ENCODE measurements at places on chromosomes 5 and 9. TPM values are rescaled to one million over a fixed set of nuclear protein-coding genes. Genes with fewer than 3 reads are reported as not detected.

DNA sequence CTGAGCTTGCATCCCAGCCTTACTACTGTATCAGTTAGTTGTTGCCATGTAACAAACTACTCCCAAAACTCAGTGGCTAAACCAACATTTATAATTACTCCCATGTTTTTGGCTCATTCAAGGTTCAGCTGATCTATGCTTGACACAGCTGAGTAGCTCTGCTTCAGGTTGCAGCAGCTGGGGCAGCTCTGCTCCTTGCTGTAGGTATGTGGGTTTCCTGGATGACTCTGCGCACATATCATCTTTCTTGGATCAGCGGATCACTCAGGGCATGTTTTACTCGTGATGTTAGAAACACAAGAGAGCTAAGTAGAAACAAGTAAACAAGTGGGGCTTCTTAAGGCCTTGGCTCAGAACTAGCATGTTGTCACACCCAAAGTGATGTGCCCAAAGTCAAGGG lies 15.1 kb downstream of the TEK start:
- peak overlapping the region; percentile 84 for H3K27ac ChIP-seq
- no peak for DNase-seq
- H3K36me3 ChIP-seq, result no peaks in the 10 kb centered on the region
- no peak overlapping the region for H3K4me3 ChIP-seq

The GLRA1 gene
- not detected for total RNA-seq

GRCh38 chr5:33114361-33114760 lies 326.4 kb upstream of the TARS1 start:
- no peaks in the 10 kb centered on the region for H3K4me1 ChIP-seq
- no peaks in the 10 kb centered on the region for H3K36me3 ChIP-seq
- no peak for DNase-seq
- H3K27me3 ChIP-seq, result no peaks in the 10 kb centered on the region
- H3K4me3 ChIP-seq, result no peak overlapping the region
- no peak overlapping the region for H3K27ac ChIP-seq

DNA sequence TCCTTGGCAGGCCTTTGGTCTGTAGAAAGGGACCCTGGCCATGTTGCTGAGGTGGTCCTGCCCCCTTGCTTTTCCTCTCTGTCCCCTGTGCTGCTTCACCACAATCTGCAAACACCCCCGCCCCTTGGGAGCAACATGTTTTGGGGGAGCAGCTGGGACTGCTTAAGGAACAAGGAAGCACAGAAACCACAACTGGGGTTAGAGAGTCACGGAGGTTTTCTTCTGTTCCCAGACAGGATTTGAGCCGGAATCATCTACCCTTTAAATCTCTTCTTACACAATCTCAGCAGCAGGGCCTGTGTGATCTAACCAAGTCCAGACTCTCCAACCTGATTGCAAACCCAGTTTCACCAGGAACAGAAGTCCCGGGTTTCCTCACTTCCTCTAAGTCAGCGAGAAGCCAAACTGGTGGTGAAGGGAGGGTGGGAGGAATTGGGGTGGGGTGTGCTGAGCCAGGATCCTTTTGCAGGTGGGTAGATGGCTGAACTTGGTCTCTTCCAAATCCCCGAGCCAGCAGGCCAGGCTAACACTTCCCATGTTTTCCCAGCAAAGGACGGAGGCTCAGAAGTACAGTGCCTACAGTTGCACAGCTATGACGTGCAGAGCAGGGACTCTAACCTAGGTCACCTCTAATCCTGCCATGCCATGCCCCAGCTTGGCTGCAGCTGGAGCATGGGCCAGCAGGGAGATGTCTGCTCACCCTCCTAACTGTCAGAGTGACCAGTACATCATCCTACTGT lies 25.0 kb downstream of the SH3PXD2B start:
- no peaks in the 10 kb centered on the region for H3K4me1 ChIP-seq
- no peaks in the 10 kb centered on the region for H3K36me3 ChIP-seq
- peak overlapping the region; percentile 23 for H3K27ac ChIP-seq
- peak; percentile 48 for DNase-seq
- no peaks in the 10 kb centered on the region for H3K27me3 ChIP-seq

The CRHBP gene
- 0.51 TPM for total RNA-seq

The LEAP2 gene
- total RNA-seq, result 0.51 TPM

DNA sequence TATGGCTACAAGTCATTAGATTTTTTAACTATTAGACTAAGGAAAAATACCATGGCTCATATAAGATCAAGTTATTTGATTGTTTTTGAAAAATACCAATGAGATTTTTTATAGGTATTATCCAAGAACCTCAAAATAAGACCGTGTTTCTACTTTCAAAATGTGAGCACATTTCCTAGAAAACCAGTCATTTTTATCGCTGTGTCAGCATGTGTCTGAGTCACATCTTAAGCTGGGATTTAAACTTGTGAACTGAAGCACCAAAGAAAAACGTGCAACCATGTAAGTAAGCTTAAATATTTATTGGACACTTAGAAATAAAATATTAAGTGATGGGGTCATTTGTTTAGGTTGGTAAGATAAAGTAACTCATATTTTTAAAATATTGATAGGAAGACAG lies 1676.0 kb upstream of the NUDT12 start:
- H3K4me1 ChIP-seq, result no peaks in the 10 kb centered on the region
- H3K4me3 ChIP-seq, result no peak overlapping the region
- no peaks in the 10 kb centered on the region for H3K36me3 ChIP-seq
- no peaks in the 10 kb centered on the region for H3K27me3 ChIP-seq
- DNase-seq, result no peak
- H3K27ac ChIP-seq, result no peak overlapping the region

GRCh38 chr9:87442451-87442850 lies 55.2 kb upstream of the DAPK1 start:
- H3K27me3 ChIP-seq, result no peaks in the 10 kb centered on the region
- no peaks in the 10 kb centered on the region for H3K4me1 ChIP-seq
- H3K36me3 ChIP-seq, result no peaks in the 10 kb centered on the region
- H3K4me3 ChIP-seq, result no peak overlapping the region
- no peak overlapping the region for H3K27ac ChIP-seq
- no peak for DNase-seq

- H3K27ac ChIP-seq, result no peak overlapping the region
- H3K36me3 ChIP-seq, result no peaks in the 10 kb centered on the region
- no peak for DNase-seq
- no peak overlapping the region for H3K4me3 ChIP-seq
- no peaks in the 10 kb centered on the region for H3K4me1 ChIP-seq
These were observed 428.3 kb upstream of the CDH6 start for GRCh38 chr5:30765227-30765626.

- peaks cover 5% of the 10 kb centered on the region for H3K36me3 ChIP-seq
- H3K4me1 ChIP-seq, result peaks cover 20% of the 10 kb centered on the region
- H3K27ac ChIP-seq, result peak overlapping the region; percentile 100
- peak; percentile 83 for DNase-seq
These were observed 879 bp upstream of the UBQLN1 start for GRCh38 chr9:83708515-83709158.

GRCh38 chr9:124122813-124123462 lies 111.4 kb downstream of the LHX2 start:
- no peak overlapping the region for H3K27ac ChIP-seq
- no peaks in the 10 kb centered on the region for H3K27me3 ChIP-seq
- no peak for DNase-seq

GRCh38 chr5:83077662-83078261 lies 415 bp downstream of the XRCC4 start:
- peak overlapping the region; percentile 87 for H3K27ac ChIP-seq
- no peaks in the 10 kb centered on the region for H3K36me3 ChIP-seq
- no peak for DNase-seq
- H3K4me1 ChIP-seq, result peaks cover 18% of the 10 kb centered on the region

- H3K4me3 ChIP-seq, result no peak overlapping the region
- H3K27me3 ChIP-seq, result no peaks in the 10 kb centered on the region
- no peaks in the 10 kb centered on the region for H3K36me3 ChIP-seq
- DNase-seq, result no peak
- H3K27ac ChIP-seq, result no peak overlapping the region
These were observed 104.7 kb downstream of the ISL1 start for GRCh38 chr5:51487952-51488351.

DNA sequence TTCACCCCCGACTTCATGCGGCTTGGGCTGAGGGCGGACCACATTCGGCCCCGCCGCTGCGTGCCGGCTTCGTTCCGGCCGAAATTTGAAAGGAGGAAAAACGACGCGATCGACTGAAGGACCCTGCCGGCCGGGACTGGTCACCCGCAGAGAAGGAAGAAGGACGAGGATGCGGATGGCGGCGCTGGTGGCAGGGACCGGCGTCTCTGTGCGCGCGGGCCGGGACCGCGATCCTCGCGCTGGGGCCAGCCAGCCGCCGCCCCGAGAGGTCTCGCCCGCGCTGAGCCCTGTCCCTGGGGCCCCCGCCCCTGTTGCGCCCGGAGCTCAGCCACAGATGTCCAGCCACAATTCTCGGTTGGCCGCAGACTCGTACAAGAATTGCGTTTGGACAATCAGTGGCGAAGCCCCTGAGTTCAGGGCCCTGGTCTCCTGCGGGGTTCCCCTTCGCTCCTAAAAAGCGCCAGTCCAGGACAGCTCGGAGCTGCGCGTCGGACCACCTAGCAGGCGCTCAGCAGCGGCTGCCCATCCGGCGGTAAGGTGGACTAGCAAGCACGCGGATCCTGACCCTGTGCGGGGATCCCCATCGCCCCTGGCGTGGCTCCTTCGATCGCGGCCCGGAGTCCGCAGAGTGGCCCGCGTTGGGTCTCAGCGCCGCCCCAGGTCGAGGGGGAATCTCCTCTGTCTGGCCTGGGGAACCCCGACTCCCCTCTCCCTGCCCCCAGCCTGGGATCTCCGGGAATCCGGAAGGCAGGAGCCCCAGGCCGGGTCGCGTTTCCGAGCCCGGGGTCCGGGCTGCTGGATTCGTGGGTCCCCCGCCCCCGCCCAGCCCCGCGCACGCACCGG lies 21.3 kb downstream of the URM1 start:
- DNase-seq, result no peak
- no peaks in the 10 kb centered on the region for H3K27me3 ChIP-seq
- no peak overlapping the region for H3K4me3 ChIP-seq

- H3K27ac ChIP-seq, result no peak overlapping the region
- no peak for DNase-seq
- peaks cover 4% of the 10 kb centered on the region for H3K27me3 ChIP-seq
- H3K36me3 ChIP-seq, result no peaks in the 10 kb centered on the region
- no peaks in the 10 kb centered on the region for H3K4me1 ChIP-seq
- no peak overlapping the region for H3K4me3 ChIP-seq
These were observed 46.2 kb upstream of the FSD1L start for GRCh38 chr9:105401651-105402050.

- no peaks in the 10 kb centered on the region for H3K27me3 ChIP-seq
- H3K4me1 ChIP-seq, result peaks cover 21% of the 10 kb centered on the region
- H3K4me3 ChIP-seq, result peak overlapping the region; percentile 28
These were observed 17.1 kb upstream of the ANXA6 start for GRCh38 chr5:151174612-151175101.

The CNTNAP3B gene
- 2.6 TPM for total RNA-seq

DNA sequence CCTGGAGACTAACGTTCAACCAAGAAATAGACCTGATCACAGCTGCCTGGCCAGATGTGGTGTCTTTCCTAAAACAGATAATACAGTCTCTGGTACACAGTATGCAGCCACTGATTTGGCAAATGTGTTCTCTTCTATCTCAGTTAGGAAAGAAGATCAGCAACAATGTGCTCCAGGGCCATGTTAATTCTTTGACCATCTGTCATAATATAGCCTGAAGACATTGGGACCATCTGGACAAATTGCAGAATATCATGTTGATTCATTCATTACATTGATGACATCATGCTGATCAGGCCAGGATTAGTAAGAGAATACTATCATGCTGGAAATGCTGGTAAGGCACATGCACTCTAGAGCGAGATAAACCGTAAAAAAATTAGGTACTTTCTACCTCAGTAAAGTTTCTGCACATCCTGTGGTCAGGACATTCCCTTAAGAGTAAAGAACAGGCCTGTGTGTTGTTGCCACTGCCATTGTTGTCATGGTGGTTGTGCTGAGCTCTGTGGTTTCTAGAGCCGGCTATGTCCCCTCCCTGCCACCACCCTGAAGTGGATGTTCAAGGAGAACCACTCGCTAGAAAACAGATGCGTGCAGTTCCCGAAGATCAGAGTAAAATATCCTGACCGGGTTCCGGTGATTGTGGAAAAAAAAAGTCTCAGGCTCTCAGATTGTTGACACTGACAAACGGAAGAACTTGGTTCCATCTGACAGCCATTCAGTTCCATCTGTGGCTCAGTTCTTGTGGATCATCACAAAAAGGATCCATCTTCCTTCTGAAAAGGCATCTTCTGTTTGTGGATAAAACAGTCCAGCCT lies 6.4 kb upstream of the JMY start:
- H3K4me3 ChIP-seq, result no peak overlapping the region
- H3K36me3 ChIP-seq, result no peaks in the 10 kb centered on the region
- H3K27ac ChIP-seq, result no peak overlapping the region
- H3K4me1 ChIP-seq, result no peaks in the 10 kb centered on the region
- no peaks in the 10 kb centered on the region for H3K27me3 ChIP-seq

GRCh38 chr9:5422276-5422675 lies 15.4 kb downstream of the PLGRKT start:
- H3K4me3 ChIP-seq, result no peak overlapping the region
- H3K27me3 ChIP-seq, result no peaks in the 10 kb centered on the region
- H3K4me1 ChIP-seq, result no peaks in the 10 kb centered on the region
- no peak for DNase-seq
- H3K27ac ChIP-seq, result no peak overlapping the region

GRCh38 chr5:157571357-157571827 lies 4.2 kb downstream of the ADAM19 start:
- H3K4me3 ChIP-seq, result peak overlapping the region; percentile 16
- no peak for DNase-seq
- peak overlapping the region; percentile 76 for H3K27ac ChIP-seq
- H3K4me1 ChIP-seq, result peaks cover 29% of the 10 kb centered on the region
- H3K36me3 ChIP-seq, result no peaks in the 10 kb centered on the region

The DND1 gene
- total RNA-seq, result 1.3 TPM

GRCh38 chr5:122473138-122473843 lies 161.3 kb downstream of the SNCAIP start:
- no peaks in the 10 kb centered on the region for H3K4me1 ChIP-seq
- no peak for DNase-seq
- H3K4me3 ChIP-seq, result no peak overlapping the region
- H3K36me3 ChIP-seq, result no peaks in the 10 kb centered on the region
- no peaks in the 10 kb centered on the region for H3K27me3 ChIP-seq

GRCh38 chr5:134003817-134004625 lies 754 bp downstream of the VDAC1 start:
- H3K4me1 ChIP-seq, result peaks cover 51% of the 10 kb centered on the region
- H3K27ac ChIP-seq, result peak overlapping the region; percentile 99
- peak overlapping the region; percentile 90 for H3K4me3 ChIP-seq
- H3K36me3 ChIP-seq, result no peaks in the 10 kb centered on the region

DNA sequence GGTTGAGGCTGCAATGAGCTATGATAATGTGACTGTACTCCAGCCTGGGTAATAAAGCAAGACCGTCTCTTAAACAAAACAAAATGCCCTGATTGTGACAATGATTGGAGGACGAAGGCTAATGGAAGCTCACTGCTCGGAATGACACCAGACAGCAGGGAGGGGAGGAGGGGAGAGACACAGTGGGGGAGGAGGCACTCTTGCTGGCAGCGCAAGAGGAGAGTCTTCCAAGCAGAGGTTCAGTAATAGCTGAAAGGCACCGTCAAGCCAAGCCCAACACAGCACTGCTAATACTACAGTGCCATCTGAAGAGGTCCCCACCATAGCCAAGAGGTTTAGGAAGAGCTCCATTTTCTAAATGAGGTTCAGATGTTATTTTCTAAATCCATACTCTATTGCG lies 102.3 kb downstream of the GLDC start:
- H3K4me3 ChIP-seq, result no peak overlapping the region
- H3K27me3 ChIP-seq, result no peaks in the 10 kb centered on the region
- no peak overlapping the region for H3K27ac ChIP-seq
- DNase-seq, result no peak
- no peaks in the 10 kb centered on the region for H3K4me1 ChIP-seq
- no peaks in the 10 kb centered on the region for H3K36me3 ChIP-seq

GRCh38 chr9:33489066-33489465 lies 15.3 kb upstream of the NOL6 start:
- no peaks in the 10 kb centered on the region for H3K27me3 ChIP-seq
- H3K4me1 ChIP-seq, result no peaks in the 10 kb centered on the region
- no peak overlapping the region for H3K4me3 ChIP-seq

Data from psoas muscle (tissue), 8 donors.